BJ (cell line): ENCODE measurements at places on chromosomes 5 and 9.

- DNase-seq = no peak
These were observed 64.6 kb upstream of the SYNPO start for GRCh38 chr5:150575745-150576448.

DNA sequence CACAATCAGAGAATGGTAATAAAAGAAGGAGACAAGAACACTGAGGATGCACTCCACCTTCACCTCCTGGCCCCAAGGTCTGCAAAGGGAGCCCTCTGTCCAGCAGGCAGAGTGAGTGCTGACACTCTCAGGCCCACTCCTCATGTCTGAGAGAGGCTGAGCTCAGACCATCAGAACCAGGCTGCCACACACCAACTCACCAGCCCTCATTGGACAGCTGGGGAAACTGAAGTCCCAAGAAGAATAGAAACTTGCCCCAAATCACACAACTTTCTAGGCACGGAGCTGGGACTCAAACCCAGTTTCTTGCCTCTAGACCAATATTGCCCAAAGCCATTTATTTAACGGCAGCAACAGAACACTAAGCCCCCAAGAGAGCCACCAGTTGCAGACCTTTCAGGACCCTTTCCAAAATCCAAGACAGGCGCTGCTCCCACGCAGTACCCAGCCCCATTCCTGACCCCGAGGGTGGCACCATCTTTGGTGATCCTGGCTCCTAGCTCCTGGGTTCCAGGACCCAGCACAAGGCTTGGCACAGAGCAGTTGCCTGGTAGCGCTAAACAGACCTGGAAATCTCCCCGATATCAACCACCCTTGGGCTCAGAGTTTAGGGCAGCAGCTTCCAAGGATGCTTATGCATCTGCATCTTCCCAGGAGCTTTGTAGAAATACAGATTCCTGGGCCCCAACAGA, 192.4 kb downstream of the GABBR2 start:
- DNase-seq = no peak

- no peak for DNase-seq
These were observed 3.2 kb downstream of the ATOSB start for GRCh38 chr9:35112257-35113020.

GRCh38 chr9:27539479-27540441, 10.1 kb upstream of the MOB3B start:
- peak; percentile 59 for DNase-seq

DNA sequence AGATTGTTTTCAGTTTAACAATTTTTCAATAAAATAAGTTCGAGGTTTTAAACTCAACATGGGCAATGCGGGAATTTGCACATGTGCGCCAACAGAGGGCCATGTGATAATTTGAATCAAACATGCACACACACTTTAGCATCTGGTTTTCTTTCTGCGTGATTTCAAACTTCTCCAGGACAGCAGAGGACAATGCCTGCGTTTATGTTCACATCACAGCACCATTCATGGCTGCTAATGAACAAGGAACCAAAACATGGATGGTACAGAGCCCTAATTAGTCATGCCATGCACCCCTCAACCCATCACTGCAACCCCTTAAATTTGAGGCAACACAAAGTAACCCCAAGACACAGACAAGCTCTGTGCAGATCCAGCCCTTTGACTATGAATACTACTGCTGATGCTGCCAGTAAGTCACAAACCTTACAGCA, 2.8 kb downstream of the SHC3 start:
- DNase-seq = no peak

DNA sequence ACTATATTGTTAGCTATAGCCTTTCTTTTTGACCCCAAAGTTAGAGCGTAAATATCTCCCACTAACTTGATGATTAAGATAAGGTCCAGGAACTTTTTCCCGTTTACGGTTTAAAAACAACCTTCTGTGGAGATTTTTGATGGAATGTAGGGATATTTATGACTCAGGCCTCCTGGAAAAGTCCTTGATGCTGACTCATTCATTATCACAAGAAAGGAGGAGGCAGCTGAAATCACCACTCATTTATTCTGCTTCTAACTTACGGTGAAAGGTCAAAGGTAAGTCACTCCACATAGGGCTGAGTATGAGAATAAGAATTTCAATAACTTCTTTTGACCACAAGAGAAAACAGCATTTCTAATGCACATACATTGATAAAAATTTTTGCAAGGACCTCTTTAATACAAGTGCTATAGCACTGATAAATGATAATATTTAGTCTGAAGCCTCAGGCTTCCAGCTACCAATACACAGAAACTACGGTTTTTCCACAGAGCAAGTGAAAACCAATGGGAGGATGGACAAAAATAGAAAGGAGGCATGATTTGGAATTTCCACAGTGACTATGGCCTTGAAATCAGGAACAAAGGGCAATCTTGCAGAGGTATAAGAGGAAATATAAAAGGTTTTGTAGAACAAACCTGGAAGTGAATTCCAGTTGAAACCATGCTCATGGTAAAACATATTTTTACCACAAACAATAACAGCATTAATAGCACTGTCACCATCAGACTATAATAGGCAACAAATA, 146.5 kb downstream of the PPP2R2B start:
- DNase-seq = peak; percentile 67

- no peak for DNase-seq
These were observed 106.3 kb downstream of the GDA start for GRCh38 chr9:72255569-72255968.

DNA sequence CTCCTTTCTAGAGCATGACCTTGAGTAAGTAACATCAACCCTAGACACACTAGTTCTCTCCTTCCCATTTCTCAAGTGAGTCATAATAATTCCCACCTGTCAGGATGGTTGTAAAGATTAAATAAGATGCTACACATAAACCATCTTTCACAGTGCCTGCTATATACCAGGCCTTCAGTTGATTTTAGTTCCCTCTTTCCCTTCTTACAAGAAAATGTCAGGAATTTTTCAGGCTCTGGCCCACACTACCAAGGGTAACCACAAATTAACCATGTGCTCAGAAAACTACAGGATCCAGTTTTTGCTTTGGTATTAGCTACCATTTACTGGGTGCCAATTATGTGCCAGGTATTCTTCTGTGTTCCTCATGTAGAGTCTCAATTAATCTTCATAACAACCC, 42.7 kb upstream of the RARS1 start:
- no peak for DNase-seq

- no peak for DNase-seq
These were observed 813 bp downstream of the ERMP1 start for GRCh38 chr9:5832071-5832537.

DNA sequence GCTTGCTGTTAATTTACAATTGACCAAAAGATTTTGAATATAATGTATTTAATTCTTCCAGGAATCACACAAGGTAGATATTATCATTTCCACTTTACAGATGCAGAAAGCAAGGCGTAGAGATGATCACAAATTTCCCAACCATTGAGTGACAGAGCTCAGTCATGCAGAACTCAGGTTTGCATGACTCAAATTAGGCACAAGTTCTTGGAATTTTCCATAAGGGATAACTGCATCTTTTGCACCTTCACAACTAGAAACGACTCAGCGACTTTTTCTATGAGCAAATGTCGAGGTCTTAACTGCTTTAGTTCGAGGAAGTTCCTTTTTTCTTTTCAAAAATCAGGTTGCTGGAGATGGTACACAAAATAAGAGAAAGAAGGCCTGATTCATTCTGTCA, 265.5 kb upstream of the PAPPA start:
- no peak for DNase-seq
